ENCODE measurements at places on chromosomes 6 and 20.

DNA sequence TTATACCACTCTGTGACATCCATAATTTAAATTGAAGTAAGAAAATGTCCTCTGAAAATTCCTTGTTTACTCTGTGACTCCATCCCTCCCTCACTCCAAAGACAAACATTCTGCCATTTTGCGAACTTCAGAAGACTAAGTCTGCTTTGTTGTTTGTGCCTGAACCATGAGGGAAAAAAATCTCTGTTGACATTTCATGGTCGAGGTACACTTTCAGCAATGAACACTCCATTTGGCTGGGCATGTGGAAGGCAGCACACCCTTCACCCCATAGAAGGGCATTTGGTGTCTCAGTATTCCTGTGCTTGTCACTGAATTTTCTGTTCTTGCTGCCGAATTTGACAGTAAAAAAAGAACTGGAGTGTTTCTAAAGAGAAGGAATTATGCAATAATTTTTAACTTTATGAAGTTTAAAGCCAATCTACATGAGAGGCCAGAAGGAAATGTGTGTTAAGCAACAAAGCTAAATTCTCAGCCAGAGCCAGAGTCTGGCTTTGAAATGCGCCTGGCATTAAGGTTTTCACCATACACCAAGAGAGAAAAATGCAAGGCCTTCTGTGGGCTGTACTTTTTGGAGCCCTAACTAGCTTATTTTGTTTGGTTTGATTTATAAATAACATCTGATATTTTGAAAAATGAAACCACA, 4.7 kb upstream of the PBOV1 start:
- DNase-seq, result no peak

DNA sequence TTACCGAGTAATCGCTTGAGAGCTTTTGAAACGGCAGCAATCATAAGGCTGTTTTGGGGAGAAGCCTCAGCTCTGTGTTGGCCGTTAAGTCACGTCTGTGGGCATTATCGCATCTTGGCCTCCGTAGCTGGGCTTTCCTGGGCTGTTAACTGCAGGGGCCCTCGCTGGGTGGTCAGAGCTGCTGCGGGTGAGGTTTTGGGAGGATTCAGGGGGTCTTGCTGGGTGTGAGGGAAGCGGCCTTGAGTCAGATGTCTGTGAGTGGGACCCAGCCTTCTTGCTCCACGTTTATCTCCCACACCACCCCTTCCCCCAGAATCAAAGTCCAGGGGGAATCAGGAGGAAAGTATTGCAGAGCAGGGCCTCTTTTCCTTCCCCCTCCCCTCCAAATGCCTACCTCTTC, 3.2 kb upstream of the APCDD1L start:
- no peak for DNase-seq

- no peak for DNase-seq
Observed at GRCh38 chr6:37155394-37156312, 14.3 kb upstream of the PIM1 start.

- DNase-seq, result no peak
Observed at GRCh38 chr6:116003668-116004067, 57.0 kb downstream of the FRK start.

DNA sequence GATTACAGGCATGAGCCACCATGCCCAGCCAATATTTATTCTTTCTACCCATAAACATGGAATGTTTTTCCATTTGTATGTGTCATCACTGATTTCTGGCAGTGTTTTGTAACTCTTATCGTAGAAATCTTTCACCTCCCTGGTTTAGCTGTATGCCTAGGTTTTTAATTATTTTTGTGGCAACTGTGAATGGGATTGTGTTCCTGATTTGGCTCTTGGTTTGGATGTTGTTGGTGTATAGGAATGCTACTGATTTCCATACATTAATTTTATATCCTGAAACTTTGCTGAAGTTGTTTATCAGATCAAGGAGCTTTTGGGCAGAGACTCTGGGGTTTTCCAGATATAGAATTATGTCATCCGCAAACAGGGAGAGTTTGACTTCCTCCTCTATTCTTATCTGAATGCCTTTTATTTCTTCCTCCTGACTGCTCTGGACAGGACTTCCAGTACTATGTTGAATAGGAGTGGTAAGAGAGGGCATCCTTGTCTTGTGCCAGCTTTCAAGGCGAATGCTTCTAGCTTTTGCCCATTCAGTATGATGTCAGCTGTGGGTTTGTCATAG, 198.6 kb downstream of the ZDHHC14 start:
- no peak for DNase-seq

GRCh38 chr20:41014561-41015088, 14.0 kb upstream of the TOP1 start:
- DNase-seq, result no peak

DNA sequence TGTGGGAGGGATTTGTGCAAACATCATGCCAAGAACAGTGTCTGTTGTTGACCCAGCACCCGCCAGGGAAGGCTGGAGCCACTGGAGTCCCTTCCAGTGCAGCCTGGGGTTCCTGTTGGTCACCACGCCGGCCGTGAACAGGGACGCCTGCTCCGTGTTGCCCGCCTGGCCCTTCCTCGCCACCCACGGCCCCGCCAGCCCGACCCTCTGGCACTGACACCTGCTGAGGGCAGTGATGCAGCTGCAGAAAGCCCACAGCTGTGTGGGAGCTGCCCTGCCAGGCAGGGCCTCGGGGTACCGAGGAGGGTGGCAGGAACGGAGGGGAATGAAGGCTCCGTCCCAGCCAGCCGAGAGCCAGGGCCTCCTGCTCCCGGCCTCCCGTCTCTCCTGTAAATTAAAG, 75.5 kb upstream of the SLCO4A1 start:
- DNase-seq, result no peak

DNA sequence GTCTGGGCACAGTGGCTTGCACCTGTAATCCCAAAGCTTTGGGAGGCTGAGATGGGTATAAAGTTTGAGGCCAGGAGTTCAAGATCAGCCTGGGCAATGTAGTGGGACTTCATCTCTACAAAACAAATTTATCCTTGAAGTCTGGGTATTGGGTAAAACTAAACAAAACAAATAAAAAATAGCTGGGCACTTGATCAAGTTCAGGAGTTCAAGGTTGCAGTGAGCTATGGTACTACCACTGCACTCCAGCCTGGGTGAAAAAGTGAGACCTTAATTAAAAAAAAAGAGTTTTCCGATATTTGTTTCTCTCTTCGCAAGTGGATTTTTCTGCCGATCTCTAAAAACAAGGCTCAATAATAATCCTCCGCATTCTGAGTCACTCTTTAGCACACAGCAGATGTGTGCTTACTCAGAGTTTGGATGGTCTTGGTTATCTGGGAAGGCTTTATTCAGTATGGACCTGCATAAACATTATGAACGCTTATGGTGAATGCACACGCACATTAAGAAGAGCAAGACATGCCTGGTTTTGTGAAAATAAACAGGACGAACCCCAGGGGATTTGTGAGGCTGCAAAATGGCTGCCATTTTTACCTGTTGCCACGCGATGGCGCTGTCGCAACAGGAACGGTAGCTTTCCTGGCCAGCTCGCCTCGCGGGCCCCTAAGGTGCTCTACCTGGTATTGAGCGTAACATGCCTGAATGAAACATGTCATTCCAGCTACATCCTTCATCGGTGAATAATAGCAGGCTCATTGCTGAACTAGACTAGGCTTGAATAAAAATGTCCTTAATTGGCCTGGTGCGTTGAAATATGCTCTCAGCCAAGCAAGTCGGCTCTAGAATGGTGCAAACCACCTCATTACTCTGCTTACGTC, 6.0 kb downstream of the OPN5 start:
- peak; percentile 46 for DNase-seq

DNA sequence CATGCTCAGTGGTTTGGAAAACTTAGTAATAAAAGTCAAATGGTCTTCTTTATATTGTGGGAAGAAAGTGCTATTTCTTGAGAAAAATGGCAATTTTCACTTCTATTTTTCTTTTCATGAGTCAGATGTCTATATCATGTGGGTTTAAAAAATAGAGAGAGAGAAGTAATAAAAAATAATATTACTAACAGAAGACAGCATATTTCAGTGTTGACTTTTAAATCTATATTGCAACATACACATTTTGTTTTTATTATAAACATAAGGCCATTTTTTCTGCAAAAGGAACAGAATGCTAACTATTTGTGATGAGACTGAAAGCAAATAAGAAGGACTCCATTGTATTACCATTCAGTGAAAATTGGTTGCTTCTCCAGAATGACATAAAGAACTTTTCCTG, 135.1 kb upstream of the CNR1 start:
- DNase-seq, result no peak

DNA sequence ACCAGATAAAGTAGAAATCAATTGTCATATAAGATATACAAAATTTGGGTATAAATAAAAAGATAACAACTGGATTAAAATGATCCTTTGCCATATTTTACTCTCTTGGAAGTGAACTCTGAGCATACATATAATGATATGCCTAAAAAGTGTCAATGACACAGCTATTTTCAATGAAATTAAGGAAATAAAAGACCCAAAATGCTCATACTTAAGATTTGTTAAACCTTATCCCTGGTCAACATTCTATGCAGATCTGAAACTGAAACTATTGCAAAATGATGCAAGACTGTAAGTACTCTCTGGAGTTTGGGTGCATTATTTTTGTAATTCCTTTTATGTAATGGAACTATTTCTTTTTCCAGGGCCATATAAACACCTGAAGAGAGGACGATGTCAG, 119.0 kb upstream of the SGK1 start:
- no peak for DNase-seq

GRCh38 chr6:158503846-158504245, 56.0 kb upstream of the TMEM181 start:
- DNase-seq, result no peak

- DNase-seq, result no peak
Observed at GRCh38 chr20:12808006-12808567, 200.7 kb upstream of the SPTLC3 start.

DNA sequence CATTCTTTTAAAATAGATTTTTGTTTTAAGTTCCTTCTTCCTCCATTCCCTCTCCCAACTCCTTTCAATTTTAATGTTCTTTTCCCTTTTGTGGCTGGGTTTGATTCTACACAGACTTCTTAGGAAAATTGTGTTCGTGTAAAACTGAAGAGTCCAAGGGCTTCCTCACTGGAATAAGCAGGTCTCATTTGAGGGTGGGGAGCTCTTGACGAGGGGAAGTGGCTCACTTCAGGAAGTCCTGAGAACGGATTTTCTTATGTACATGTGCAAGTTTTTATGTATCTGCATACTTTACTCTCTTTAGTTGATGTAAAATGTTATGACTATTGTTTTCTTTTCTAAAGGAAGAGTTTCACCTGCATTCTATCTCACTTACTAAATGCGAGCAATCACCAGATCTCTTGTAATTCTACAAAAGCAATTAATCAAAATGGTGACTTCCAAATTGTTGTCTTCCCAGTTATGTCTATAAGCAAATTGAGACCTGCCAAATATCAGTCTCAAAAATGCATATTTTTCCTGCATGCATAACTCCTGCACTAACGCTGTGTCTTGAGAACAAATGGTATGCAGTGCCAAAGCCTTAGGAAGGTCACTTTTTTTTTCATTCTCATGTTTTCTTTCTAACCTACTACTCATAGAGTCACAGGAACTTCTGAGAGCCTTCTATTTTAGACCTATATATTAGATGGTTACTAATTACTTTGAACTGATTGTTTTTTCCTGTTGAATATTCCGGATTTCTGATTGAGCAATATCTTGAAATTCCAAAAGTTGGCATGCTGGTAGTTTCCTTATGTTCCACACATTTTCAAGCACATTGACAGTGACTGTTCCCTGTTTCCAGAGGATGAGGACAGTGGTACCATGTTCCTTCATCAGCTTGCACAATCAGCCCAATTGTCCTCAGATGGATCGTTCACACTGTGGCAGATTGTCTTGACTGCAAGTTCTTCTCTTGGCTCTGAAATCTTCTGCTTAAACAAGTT, 251.9 kb upstream of the PRDM1 start:
- DNase-seq, result no peak

- DNase-seq, result no peak
Observed at GRCh38 chr6:152746172-152746553, 4.4 kb upstream of the VIP start.

GRCh38 chr20:50144362-50144761, 9.2 kb downstream of the PEDS1 start:
- peak; percentile 96 for DNase-seq

DNA sequence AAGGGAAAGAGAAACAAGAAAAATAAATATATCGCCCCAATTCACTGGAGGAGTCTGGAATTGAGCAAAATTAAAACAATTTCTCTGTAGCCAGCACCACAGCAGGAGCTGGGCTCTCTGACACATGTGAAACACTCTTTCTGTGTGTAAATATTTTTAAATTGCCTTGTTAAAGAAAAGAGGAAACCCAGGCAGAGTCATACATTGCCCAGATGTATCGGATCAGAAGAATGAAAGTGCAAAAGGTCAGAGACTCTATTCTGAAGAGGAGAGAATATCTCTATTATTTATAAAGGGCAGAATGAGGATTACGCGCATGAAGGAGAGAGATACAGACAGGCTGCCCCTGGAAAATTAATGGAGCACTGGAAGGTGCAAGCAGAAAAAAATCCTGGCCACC, 127.0 kb upstream of the MAN1A1 start:
- no peak for DNase-seq

GRCh38 chr6:132381381-132381780, 19.9 kb downstream of the MOXD1 start:
- DNase-seq, result no peak

GRCh38 chr20:31547017-31547675, 32.9 kb downstream of the HM13 start:
- peak; percentile 90 for DNase-seq

GRCh38 chr6:170145272-170145592, 145.6 kb downstream of the DLL1 start:
- no peak for DNase-seq

GRCh38 chr20:25592135-25592852, 7.0 kb upstream of the NINL start:
- no peak for DNase-seq

Data from inflammatory macrophage (primary cell).